T47D (cell line): ENCODE measurements at places on chromosomes 4 and X.

- DNase-seq = no peak
These were observed 745.4 kb downstream of the TECRL start for GRCh38 chr4:63663870-63664269.

GRCh38 chr4:113434247-113434587 is 327.3 kb downstream of the CAMK2D start:
- DNase-seq = no peak

DNA sequence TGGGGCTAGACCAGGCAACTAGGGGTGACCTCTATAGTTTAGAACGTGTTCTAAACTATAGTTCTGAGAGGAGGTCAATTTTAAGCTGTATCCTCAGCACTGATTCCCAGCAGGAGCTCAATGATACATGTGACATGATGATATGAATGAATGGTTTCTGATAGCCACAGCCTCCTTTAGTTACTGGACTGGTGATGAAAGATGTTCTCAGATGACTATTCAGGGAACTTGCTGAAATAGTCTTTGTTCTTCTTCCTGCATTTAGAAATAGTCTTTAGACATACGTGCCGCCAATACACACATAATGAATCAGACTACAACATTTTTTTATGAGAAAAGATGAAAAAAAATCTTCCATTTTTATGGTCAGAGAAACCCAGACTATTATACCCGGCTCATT is 116.3 kb upstream of the TMEM150C start:
- no peak for DNase-seq

GRCh38 chrX:16910376-16910775 is 36.1 kb upstream of the REPS2 start:
- no peak for DNase-seq

DNA sequence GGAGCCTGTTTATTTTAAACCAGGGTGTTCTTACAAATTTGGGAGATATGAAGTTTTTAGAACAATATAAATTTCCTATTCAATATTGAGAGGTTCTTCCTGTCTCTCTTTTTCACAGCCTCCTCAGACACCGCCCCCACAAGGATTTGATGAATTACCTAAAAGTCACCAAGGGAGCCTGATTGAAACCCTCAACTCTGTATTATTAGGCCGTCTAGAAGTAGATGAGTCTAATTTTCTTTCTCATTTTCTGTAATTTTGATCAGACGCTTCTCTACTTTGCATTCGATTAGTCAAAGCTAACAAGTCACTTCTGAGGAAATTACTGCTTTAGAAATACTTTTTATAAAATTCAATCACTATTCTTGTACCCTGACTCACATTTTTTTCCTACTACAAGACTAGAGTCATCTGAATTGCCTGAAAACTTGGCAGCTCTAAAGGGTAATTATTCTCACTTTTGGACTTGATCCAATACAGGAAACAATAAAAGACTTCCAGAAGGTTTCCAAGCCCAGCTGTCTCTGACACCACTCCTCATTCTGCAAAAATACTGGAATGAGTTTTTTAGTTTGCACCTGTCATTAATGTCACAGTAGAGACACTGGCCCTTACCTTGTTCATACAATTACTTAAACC is 111.2 kb downstream of the ELOVL6 start:
- no peak for DNase-seq

- no peak for DNase-seq
These were observed 33.5 kb downstream of the ARHGEF9 start for GRCh38 chrX:63751481-63751880.

- DNase-seq = no peak
These were observed 50.5 kb upstream of the CD99 start for GRCh38 chrX:2640436-2641150.

DNA sequence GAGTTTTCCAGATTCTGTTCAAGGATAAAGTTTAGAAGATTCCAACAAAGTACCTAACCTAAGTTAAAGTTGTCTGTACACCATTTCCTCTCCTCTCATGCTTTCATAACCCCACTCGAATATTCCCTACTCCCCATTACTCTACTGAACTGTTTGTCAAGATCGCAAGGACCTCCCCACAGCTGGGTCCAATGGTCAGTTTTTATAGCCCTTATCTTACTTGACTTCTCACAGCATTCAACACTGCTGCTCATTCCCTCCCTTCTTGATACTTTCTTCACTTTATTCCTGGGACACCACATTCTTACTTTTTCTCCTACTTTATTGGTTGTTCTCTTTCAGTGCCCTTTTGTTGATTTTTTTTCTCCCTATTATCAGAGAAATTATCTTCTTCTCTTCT is 30.9 kb downstream of the QDPR start:
- DNase-seq = no peak

GRCh38 chr4:70997546-70997945 is 4.1 kb downstream of the DCK start:
- no peak for DNase-seq

DNA sequence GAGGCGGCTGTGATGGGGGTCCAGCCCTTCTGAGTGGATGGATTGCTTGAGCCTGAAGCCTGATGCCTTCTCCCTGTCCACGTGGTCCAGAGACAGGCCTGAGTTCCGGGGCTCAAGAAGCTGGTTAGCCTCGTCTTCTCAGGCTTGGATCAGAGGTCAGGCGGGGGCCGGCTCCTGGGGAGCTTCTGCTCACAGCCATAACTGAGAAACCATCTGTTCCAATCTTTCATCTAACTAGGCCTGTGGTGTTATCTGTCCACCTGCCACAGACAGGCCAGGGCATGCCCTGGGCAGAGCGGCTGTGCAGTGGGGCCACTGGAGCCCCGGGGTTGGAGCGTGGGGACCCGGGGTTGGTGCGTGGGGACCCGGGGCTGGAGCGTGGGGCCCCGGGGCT is 63.1 kb downstream of the SORCS2 start:
- no peak for DNase-seq

GRCh38 chr4:38360201-38360600 is 303.8 kb upstream of the KLF3 start:
- no peak for DNase-seq

DNA sequence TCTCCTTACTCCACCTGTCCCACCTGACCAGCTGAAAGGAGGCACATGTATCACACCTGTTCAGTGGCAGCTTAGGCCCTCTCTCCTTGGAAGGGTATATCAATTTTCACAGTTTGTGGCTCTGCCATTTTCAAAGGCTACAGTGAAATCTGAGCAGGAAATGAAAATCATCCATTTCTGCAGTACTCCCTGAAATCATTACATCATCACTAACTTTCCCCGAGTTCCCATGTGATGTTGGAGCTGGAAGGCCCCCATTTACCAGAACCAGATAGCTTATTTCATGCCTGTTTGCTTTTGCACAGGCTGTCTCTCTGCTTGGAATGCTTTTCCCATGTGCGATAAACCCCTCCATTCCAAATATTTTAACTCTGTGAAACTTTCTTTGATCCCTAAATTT is 31.0 kb upstream of the STX18 start:
- no peak for DNase-seq

GRCh38 chr4:86670756-86671155 is 76.6 kb downstream of the PTPN13 start:
- DNase-seq = no peak

GRCh38 chr4:107034091-107034995 is 1.8 kb downstream of the DKK2 start:
- DNase-seq = no peak

DNA sequence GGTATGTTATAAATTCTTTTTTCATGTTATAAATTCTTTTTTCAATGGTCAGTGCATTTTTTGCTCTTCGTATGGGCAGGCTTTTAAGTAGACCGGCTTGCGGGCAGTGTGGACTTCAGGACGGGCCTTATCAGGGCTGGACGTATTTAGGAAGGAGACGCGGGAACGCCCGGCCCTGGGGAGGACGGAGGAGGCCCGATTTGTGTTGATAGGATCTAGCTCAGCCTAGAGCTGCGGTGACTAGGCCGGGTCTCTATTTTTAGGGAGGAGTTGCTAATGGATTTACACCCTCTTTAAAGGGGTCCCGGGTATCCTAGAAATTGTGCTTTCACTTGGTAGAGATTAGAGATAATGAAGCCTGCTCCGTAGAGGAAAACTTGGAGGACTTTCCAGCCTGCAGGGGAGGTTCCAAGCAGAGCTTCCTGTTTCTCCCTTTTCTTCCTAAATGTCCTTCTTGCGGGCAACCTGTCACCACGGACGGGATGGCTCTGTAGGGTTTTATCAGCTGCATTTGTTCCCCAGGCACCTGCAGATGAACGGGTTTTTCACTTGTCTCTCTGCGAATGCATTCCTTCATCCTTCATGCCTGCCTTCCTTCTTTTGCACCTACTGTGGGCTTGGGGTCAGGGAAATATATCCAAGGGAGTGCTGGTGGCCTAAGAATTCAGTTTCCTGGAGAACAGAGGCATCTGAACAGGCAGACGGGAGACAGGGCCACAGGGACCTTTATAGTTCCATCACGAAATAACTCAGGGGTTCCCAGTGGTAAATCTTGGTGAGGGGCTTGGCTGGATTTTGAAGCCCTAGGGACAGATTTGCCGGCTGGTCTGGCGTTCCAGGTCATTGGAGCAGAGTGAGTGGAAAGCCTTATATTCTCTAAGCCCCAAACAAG is 1.4 kb downstream of the CD99 start:
- no peak for DNase-seq

- DNase-seq = no peak
These were observed 40.5 kb upstream of the C4orf50 start for GRCh38 chr4:6058531-6059374.

GRCh38 chrX:17788956-17789562 is 51.8 kb downstream of the SCML1 start:
- no peak for DNase-seq

DNA sequence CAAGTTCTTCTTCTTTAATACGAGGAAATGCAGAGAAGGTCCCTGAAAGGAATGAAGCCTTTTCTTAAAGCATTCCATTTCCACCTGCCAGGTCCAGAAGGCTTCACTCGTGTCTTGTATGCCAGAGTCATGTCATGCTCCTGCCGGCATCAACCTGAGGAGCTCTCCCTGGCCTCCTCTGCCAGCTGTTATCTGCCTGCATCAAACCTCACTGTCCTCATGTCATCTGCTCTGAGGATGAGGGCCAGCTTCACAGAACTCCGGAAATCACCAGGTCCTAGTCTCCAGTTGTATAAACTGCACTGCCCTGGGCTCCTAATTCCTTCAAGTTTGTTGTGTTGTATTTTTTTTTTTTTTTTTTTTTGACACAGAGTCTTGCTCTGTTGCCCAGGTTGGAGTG is 20.0 kb upstream of the S100G start:
- DNase-seq = no peak

GRCh38 chr4:69787879-69788278 is 27.5 kb upstream of the SULT1B1 start:
- no peak for DNase-seq

GRCh38 chr4:98484031-98484430 is 174.4 kb downstream of the TSPAN5 start:
- DNase-seq = no peak

DNA sequence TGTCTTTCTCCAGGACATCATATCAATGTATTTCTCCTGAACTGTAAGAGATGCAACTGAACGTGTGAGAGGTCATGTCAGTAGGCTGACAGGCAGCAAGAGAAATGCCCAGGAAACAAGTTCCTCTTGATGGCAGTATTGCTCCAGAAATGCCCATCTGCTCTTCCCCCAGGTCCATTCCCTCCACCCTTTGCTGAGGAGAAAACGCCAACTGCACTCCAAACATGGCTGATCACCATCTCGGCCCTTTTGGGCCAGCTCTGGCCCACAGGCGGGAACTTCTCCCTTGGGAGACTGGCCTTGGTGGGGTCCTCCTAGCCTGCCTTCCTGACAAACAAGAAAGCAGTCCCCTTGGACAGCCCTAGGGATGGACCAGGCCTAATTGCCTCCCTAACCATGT is 276.5 kb upstream of the AGTR2 start:
- DNase-seq = no peak

DNA sequence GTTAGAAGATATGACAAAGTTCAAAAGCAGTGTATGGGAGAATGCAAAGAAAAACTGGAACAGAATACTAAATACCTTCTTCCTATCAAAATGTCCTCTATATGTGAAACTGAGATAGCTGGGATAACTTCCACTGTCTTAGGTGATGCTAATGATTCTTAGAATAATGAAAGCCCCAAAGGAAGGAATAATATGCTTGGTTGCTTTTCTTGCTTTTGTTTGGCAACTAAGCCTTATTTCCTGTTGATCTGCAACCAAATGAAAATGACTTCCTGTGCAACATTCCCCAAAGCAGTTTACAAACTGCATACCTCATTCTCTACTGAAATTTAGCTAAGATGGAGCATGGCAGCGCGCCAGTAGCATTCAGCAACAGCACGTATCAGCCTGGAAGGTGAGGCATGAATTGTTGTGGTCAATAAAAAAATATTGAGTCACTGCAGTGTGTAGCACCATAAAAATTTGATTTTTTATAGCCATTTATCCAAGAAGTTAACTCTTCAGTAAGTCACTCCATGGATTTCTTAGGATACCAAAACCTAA is 18.7 kb downstream of the NDNF start:
- DNase-seq = no peak

- DNase-seq = no peak
These were observed 99.6 kb upstream of the CCDC160 start for GRCh38 chrX:134137341-134137740.

GRCh38 chr4:53040851-53041250 is 178.7 kb downstream of the RASL11B start:
- DNase-seq = no peak

DNA sequence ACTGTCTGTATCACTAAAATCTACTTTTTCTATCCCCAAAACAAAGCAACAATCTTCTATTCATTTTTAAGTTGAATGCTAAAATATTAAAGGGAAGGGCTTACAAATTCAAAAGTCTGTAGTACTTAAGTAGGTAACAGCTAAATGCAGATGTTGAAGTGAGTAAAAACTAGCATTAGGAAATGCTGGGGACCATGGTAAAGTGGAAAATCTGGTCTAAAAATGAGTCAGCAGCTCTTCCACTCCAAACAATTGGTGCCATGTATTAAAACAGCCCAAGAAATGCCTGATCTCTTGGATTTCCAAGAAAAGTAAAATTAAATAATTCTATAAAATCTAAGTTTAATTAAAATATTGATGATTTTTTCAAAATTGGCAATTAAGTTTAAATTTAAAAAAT is 73.3 kb upstream of the PPP3CA start:
- DNase-seq = no peak

DNA sequence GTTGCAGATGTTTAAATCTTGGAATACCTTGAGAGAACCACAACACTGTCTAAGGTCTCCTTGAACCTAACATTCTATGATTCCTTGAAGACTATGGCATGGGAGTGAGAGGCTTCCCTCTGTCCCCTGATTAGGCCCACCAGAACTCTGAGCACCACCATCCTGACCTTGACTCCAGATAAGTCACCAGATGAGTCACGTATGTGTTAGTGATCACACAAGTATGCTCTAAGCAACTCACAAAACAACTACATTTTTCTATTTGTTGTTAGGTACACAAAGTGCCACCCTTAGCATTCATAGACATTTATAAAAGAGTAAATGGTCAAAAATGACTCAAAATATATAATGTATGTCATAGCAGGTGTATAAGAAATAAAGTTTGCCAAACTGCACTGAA is 252.9 kb upstream of the CXXC4 start:
- no peak for DNase-seq
